ENCODE measurements at places on chromosomes 1 and 21. TPM values are rescaled to one million over a fixed set of nuclear protein-coding genes. Genes with fewer than 3 reads are reported as not detected.

DNA sequence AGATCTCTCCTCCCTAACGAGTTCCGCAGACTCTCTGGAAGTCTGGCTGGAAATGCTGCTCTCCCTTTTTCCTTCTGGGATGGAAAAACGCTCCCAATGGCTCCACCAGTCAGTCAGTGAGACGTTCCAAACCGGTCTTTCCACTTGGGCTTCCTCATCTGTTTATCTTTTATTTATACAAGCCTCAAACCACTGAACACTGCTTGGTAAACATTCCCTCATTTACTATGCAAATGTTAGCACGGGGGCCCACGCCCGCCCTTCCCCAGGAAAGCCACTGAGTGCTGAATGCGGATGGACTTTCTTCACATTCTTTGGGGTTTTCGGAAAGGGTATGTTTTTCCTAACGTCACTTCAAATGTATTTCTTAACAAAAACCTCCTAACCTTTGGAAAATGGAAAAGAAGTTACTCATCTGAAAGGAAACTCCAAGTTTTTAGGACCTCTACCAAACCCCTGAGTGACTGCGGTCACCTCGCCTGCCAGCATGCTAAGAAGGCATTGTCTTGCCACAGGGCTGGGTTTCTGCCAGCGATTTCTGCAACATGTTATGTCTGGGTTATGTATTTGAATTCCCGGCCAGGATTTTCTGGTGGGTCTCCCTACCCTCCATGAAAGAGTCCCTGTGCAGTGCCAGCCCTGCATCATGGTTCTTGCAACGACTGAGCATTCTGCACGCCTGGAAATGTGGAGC, 14.0 kb upstream of the UMODL1 start:
- DNase-seq, result peak; percentile 45

- DNase-seq, result no peak
Measured at GRCh38 chr1:239795304-239795703, 296.4 kb upstream of the FMN2 start.

GRCh38 chr1:183480971-183481441, 8.7 kb downstream of the SMG7 start:
- no peak for DNase-seq

GRCh38 chr1:226957714-226958113, 17.6 kb downstream of the COQ8A start:
- DNase-seq, result no peak

- no peak for DNase-seq
Measured at GRCh38 chr1:101235696-101236515, 913 bp upstream of the S1PR1 start.

DNA sequence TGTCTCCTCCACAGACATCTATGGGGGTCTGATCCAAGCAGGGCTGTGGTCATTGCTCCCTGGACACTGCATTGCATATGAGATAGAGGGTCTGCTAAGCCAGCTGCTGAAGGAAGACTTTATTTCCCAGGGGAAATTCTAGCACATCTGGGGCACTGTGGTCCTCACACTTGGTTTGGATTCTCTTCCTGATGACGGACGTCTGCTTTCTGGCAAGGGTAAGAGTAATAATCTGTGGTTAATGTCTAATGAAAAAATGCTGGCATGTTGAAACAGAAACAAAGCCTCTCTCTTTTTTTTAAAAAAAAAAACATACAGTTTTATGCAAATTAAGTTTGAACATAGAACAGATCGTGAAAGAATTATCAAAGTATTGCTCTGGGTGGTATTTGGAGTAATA, 553.9 kb downstream of the DPYD start:
- DNase-seq, result no peak

- DNase-seq, result no peak
Measured at GRCh38 chr1:234605983-234606783, 3.8 kb downstream of the IRF2BP2 start.

DNA sequence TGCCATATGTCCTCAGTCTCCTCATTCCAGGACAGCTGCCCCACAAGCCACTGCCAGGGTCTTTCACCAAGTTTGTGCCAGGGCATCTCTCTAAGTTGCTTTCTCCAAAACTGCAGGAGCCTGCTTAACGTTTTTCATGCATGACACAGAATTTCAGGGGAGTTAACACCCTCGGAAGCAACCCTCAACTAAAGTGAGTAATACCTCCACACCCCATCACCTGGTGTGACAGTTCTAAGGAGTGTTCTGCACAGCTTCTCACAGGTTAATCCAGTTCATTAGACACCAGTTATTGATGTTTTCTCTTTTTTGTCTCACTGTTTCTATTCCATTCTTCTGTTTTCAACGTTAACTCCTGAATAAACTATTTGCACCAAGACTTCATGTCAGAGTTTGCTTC, 115.0 kb downstream of the BACH1 start:
- DNase-seq, result no peak

- no peak for DNase-seq
Measured at GRCh38 chr1:78055565-78056132, 9.9 kb downstream of the GIPC2 start.

DNA sequence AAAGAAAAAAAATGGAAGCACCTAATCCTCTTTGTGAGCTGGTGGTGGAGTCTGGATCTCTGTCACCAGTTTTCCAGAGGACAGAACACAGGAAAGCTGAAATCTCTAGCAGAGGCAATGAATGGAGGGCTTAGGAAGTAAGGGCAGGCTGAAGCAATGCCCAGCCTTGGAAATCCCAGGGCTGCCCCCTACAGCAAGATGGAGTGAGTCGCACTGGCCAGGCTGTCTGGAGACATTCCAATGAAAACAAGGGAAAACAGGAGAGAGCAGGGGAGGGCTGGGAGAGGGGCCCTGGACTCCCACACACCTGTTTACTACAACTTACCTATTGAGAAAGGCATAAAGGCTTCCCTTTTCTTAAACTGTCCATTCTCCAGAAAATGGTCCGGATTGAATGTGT, 25.9 kb downstream of the CYP2J2 start:
- no peak for DNase-seq

DNA sequence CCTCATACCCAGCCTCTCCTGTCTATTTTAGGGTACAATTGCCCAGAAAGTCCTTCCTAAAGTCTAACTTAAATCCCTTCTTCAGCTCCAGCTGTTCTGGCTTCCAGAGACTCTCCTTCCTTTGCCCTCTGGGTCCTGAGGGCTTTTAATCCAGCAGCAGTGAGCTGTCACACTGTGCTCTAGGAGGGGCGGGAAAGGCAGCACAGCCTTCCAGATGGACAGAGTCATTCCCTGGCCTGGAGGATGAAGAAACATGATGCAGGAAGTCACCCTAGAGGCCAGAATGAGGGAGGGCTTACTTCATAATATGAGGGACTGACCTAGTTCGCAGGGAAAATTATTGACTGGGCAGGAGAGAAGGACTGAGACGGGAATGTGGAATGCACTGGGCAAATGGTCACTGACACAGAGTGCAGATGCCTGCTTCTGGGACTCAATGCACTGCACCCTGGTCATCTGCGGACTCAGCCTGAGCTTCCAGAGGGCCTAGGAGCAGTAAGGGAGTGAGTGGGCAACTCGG, 1.3 kb downstream of the SH2D2A start:
- DNase-seq, result peak; percentile 70

DNA sequence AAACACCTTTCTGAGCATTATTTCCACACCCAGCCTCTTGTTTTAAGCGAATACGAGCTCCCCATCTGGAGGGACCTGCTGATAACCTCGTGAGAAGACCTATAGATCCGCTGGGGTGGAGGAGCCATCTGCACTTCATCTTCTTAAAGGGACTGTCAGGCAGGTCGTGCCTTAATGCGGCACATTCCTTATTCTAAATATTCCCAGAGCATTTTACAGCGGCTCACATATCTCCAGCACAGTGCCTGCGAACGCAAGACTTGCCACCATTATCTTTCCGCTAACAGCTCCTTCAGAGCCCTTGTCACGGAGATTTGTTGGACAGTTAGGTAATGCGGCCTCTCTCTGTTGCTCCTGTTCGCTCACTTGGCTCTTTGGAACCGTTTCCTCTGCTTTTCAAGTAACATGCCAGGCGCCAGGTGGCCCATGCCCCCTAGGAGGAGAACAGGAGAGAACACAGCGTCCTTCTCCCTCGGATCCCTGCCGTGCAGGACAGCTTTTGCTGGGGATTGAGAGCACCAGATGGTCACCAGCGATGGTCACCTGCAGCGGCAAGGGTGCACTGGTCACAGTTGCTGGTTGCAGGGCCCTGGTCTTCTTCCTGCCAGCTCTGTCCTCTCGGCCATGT, 162.4 kb downstream of the PGBD5 start:
- no peak for DNase-seq

- DNase-seq, result no peak
Measured at GRCh38 chr1:52659851-52660596, 27.1 kb downstream of the SHISAL2A start.

- DNase-seq, result no peak
Measured at GRCh38 chr1:47309427-47309826, 4.5 kb downstream of the STIL start.

DNA sequence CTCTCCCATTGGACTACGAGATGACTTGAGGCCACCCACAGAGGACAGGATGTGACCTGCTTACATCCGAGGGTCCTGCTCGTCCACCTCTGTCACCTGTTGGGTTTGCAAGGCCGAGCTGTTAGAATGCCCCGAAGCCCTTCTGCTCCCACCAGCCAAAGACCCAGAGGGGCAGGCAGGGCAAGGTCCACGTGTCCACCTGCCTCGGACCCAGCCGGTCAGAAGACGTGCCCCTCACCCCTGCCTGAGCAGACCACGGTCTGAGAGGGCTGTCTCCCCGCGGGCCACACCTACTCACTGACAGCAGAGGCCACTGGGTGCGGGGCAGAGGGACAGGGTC, 30.3 kb upstream of the TRAPPC10 start:
- no peak for DNase-seq

DNA sequence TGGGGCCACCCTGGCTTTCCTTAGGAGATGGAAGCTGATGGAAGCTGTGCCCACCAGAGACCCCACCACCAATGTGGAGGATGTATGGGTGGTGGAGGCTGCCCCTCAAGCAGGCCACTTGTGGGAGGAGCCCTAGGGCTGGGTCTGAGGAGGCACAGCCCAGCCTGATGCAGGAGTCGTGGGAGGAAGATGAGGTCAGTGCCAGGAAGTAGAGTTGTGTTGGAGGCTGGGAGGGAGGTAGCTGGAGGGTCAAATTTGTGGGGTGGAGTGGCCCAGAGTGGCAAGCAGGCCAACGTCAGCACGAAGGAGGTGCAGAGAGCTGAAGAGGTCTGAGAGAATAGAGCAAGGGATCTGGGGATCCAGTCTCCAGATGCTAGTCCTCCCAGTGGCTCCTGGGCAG, 119.0 kb upstream of the USP24 start:
- no peak for DNase-seq

DNA sequence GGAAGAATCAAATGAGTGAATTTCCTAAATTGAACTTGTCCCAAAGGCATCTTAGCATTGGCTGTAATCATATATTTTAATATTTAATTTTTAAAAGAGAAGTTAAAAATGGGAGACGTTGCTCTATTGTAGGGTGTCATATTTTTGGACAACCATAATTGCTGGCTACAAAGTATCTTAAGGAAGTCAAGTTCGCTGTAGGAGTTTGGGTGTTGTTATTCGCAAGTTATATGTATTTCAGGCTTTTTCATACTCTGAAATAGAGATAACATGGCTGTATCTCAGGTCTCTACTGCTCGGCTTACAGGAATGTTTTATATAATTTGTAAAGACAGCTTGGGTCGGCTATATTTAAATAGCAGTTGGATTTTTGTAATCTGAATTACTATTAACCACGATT, 852 bp downstream of the TMEM50A start:
- peak; percentile 11 for DNase-seq

- no peak for DNase-seq
Measured at GRCh38 chr1:232462213-232462612, 167.7 kb downstream of the SIPA1L2 start.

GRCh38 chr1:227753999-227754711, 18.9 kb downstream of the SNAP47 start:
- DNase-seq, result no peak

DNA sequence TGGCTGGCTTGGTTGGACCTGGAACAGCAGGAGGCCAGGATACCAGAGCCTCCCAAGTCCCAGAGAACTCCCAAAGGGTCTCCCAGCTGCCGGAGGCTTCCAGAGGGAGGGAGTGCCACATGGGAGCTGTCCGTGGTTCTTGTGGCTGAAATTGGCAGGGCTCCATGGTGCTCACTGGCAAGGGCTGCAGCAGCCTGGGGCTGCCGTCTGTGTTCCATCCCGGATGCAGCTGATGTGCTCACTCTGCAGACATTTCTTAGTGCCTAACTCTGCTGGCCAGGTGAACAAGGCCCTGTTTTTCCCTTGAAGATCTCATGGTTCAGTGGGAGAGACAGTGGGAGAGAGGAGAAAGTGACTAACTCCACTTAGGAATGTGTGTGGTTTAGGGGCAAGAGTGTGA, 261.1 kb downstream of the CAMTA1 start:
- DNase-seq, result peak; percentile 37

DNA sequence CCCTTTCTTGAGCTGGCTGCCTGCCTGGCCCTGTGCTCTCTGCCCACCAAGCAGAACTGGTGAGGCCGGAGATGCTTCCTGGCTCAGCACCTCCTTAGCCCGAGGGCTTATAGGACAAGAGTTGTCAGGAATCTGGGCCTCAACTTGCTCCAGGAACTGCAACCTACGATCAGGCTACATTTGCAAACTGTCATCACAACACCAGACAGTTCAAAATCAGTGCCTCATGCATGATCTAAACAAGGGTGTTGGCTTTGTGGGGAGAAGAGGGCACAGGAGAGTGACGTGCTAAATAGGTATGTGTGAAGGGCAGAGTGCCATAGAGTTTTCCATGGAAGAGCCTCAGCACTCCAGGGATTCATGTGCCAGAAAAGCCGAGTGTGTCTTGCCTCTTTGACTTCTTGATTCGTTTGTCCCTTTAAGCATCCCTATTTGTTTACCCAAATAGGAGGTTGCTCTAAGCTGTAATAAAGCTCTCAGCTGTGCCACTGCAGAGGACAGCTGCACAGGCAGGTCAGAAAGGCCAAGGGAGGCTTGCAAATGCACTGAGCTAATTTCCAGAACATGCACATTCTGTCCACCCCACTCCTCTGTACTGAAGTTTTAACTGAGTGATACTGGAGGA, 30.2 kb upstream of the NEK2 start:
- DNase-seq, result peak; percentile 8

DNA sequence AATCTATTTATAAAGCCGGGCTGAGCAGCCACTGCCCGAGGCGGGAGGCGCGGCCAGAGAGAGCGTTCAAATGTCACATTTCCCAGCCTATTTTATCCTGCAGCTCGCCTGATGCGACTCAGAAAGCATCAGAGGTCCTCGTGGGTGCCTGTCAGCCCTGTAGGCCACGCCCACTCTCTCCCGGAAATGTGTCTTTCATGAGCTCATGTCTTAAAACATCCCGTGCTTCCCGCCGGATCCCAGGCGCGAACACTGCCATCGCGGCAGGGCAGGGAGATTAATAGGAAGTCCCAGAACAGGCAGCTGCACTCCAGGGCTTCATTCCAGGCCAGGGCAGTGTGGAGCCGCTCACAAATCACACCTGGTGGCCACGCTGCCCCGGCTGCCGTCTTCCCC, 117.5 kb downstream of the PRDM16 start:
- DNase-seq, result peak; percentile 71

GRCh38 chr1:222404710-222405109, 143.2 kb downstream of the HHIPL2 start:
- DNase-seq, result no peak

The ADORA3 gene
- polyA plus RNA-seq, result 0.57 TPM

The CELA3A gene
- polyA plus RNA-seq, result not detected

The PLA2G2C gene
- polyA plus RNA-seq, result 0.09 TPM

The PGBD5 gene
- polyA plus RNA-seq, result 3.3 TPM

The ZMPSTE24 gene
- polyA plus RNA-seq, result 56.5 TPM

The MCOLN2 gene
- polyA plus RNA-seq, result 2.4 TPM

The ERG gene
- polyA plus RNA-seq, result 38.9 TPM

The TMCC2 gene
- 7.8 TPM for polyA plus RNA-seq
